ENCODE measurements at places on chromosomes 1 and 21.
A peak's percentile ranks its signal among the peaks of the same experiment; 100 is the strongest.

DNA sequence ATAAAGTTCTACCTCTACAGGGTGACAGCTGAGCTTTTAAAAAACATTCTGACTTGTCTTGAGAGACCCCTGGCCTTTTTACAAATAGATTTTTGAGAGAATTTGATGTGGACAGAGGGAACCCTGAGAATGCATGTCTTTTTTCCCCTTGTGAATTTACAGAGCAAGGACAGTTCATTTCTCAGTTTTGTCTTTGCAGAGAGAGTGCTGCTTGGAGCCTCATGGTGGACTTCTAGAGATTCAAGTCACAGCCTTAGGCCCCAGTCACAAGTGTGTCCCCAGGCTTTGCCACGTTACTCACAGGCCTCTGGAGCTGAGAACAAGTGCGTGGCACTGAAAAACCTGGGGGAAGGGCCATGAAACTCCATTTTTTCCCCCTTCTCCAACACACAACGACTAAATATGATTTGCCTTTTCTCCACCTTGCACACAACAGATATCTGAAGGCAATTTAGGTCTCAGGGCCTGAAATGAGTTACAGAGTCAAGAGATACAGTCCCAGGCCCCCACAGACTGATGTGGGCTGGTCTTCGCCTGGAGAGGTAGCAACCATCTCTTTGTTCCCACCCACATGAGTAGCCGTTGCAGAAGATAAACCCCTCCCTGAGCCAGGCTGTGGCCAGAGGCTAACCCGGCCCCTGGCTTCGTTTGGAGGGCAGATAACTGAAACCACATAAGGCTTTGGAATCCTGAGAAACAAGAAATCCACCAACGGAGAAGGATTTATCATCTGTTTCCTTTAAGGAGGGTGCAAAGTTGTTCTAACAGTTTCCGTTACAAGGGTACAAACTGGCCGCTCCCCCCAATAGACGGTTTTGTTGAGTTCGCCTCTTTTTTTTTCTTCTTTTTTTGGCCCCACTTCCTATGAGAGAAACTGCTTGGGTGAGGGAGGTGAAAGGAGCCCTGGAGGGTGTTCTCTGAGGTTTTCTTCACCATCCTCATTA, 1.0 kb upstream of the PIGV start:
- no peak for DNase-seq

DNA sequence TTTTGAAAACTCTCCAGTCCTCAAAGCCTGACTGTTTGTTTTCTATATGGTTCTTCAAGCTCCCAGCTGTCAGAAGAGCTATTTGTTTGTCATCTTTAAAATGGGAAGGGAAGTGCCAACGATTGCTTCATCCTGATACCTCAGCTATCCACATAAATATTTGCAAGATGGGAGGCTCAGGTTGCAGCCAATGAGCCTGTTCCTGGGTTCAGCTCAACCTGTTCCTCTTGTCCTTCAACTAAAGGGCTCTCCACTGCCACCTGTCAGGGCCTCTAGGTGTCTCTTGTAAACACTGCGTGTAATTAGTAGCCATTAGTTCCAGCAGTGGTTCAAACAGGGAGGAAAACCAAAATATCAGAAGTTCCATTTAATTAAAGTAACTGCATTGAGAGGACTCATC, 445.1 kb downstream of the AJAP1 start:
- no peak for DNase-seq

- DNase-seq = no peak
Measured at GRCh38 chr1:156281281-156281680, 1.3 kb downstream of the SMG5 start.

GRCh38 chr1:34270181-34270580, 93.5 kb downstream of the C1orf94 start:
- no peak for DNase-seq

GRCh38 chr1:30242168-30242567, 481.2 kb downstream of the MATN1 start:
- DNase-seq = no peak

- no peak for DNase-seq
Measured at GRCh38 chr1:77888781-77889642, 588 bp downstream of the NEXN start.

DNA sequence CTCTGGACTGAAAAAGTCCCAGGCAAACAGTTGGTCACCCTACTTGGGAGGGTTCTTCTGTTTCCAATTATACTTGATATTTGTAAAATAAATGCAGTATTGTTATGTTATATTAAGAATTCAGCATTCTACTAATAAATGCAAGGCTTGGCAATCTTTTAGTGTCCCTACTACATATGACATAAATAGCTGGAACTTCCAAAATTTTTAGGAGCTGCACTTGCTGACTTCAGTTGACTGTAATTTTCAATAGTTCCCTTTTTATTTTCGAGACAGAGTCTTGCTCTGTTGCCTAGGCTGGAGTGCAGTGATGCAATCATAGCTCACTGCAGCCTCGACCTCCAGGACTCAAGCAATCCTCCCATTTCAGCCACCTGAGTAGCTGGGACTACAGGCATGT, 20.0 kb downstream of the FOXD3 start:
- no peak for DNase-seq

DNA sequence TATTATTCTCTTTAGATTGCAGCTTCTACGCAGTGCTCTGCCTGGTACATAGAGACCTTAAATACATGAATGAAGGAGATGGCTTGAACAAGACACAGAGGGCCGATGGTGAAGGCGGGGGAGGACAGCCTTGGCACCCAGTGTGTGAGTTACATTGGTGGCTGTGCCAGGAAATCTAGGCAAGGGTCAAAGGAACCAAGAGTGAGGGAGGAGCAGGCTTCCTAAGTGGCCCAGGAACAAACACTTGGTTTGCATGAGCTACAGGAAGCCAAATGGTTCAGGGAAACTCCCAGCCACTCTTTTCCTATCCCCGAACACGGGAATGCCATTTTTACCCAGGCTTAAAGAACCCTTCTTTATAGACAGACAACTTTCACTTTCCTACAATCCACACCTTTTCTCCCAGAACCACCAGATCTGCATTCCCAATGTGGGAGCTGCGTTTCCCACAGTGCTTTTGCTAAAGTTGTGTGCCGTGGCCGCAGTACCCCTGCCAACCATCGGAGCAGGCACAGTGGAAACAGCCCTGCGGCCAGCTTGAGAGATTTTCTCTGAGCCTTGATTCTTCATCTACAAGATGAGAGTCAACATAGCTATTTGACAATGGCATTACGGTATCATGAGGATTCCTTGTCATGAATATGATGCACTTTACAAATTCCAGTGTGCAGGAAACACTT, 3.5 kb upstream of the CLEC20A start:
- DNase-seq = no peak

GRCh38 chr1:24954022-24954421, 23.9 kb upstream of the RUNX3 start:
- DNase-seq = no peak

DNA sequence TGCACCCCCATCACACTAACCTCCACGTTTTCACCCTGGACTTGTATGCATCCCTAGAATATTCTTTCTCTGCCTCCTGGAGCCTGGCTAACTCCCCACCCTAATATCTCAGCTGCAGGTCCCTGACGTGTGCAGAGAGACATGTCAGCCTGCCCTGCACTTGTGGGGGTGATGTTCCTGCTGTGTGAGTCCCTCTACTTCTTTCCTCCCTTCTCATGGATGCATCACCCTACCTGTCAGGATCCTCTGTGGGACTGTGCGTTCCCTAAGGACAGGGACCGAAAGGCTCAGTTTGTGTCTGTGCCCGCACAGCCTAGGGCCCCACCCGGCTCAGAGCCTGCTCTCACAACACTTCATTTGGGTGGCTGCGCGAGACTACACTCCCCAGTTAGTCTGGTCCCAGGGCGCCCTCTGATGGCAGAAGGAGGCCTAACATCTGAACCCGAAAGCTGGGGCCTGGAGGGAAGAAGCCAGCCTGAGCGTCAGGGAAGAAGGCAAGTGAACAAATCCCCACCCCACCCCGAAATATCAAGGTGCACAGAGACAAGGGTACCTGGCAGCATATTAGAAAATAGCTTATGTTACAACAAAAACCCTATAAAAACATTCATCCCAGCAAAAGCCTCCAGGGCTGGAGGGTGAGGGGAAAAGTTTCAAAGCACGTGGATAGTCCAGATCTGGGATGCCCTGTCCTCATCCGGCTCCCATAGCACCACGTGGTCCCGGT, 3.7 kb downstream of the CD52 start:
- peak; percentile 92 for DNase-seq

- no peak for DNase-seq
Measured at GRCh38 chr1:213444224-213444623, 393.2 kb downstream of the RPS6KC1 start.

DNA sequence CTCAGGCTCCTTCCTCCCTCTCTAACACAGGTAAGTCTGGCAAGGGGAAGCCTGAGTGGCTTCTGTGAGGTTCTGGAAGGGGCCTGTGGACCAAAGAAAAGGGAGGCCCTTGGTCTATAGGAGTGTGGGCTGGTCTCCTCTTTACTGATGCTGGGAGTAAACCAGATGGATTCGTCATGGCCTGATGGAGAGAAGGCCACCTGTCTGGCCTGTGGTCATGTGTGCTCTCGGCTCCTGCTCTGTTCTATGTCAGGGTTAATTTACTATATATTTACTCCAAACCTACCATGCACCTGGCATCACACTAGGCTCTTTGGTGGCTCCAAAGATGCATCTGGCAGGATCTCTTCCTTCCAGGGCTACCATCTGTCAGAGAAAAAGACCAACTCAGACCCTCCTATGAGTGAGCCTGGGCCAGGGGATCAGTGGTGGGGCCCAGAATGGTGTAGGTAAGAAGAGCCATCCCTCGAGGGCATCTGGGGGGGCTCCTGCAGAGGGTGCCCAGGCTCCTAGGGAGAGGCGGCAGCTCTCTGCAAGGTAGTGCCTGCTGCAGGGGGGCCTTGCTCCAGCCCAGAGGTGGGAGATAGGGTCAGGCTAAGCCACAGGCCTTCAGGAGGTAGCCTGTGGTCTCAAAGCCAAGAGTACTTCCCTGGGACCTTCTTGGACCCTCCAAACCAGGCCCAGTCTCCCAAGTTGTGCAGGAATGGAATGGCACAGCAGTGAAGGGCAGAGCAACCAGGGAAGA, 68.2 kb upstream of the SELENON start:
- DNase-seq = no peak

DNA sequence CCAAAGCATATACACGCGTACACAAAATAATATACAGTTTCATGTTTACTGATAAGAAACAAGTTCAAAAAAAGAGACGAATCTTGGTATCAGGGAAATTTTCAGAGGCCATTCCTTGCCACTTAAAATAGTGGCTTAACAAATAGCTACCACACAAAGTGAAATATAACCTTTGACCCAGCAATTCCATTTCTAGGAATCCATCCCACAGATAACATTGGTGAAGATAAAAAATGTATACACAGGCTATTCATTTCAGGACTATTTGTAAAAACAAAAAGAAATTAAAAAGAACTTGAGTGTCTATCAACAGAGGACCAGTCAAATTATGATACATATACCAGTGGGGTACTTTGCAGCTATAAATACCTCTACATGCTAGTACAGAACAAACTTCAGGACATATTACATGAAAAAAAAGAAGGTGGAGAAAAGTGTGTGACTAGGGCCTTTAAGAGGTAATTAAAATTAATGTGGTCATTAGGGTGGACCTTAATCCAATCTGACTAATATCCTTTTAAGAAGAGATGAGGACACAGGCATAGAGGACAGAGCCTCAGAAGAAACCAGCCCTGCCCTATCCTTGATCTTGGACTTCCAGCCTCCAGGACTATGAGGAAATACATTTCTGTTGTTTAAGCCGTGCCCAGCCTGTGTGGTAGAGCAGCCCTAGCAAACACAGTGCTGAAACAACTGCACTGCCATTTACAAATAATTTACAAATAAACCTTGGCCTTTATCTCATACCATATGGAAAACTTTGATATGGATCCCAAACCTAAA, 7.8 kb downstream of the UBE2G2 start:
- DNase-seq = no peak

DNA sequence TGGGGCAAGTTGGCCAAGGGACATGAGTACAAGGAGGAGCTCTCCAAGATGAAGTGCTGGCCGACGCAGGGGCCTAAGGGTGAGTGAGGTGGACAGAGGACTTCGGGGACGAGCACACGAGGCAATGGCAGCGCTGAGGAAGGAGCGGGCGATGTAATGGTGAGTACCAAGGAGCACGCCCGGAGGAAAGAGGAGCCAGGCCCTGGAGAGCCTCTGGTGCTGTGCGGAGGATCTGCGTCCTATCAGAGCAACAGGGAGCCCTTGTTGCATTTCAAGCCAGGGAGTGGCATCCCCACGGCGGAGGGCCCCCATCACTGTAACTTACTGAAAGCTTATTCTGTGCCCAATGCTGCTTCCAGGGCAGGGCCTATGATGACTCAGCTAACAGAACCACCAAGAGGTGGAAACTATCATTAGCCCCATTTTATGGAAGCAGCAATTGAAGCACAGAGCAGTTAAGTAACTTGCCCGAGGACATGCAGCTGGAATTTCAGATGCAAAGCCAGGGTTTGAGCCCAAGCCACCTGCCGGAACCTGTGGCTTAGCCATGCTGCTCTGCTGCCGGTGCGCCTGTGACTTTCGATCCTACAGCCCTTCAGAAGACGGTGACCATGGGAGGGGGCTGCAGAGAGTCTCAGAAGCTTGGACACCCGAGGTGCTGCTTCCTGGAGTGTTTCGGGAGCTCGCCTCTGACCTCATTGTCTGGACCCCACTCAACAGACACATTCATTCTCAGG, 17.6 kb upstream of the AJAP1 start:
- DNase-seq = no peak

- DNase-seq = no peak
Measured at GRCh38 chr21:46560568-46561444, 44.1 kb downstream of the S100B start.

- no peak for DNase-seq
Measured at GRCh38 chr1:167292216-167292615, 71.5 kb downstream of the POU2F1 start.

- no peak for DNase-seq
Measured at GRCh38 chr1:246373828-246374569, 133.1 kb downstream of the SMYD3 start.

- no peak for DNase-seq
Measured at GRCh38 chr21:45280969-45281368, 6.7 kb downstream of the POFUT2 start.

DNA sequence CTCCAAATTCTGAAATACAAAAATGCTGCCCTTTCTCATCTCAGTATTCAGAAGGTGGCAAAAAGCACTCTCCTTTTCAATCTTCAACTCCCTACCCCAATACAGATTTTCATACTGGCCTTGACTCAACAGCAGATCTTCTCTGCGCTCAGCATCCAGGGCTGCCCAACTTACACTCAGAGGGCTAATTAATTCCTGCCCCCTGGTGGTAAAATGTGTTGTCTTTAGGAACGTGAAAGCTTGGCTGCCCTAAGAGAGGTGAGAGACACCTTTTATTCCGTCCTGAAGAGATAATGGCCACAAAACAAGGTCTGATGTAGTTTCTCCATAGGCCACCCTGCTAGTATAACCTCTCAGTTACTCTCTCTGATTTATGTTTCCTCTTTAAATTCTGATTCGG, 25.0 kb downstream of the KRTAP24-1 start:
- DNase-seq = no peak

- no peak for DNase-seq
Measured at GRCh38 chr1:82762829-82763532, 962.2 kb downstream of the ADGRL2 start.

- DNase-seq = no peak
Measured at GRCh38 chr1:75600781-75601180, 10.1 kb downstream of the SLC44A5 start.

GRCh38 chr1:55446351-55446750, 231.2 kb upstream of the USP24 start:
- DNase-seq = no peak

Data from activated CD8-positive, alpha-beta memory T cell treated with anti-CD3 and anti-CD28 coated beads for 1 hour (primary cell).